Fibroblast of skin of left biceps (primary cell): ENCODE measurements at places on chromosomes 7 and 10.

GRCh38 chr10:86862786-86863483 lies 94.5 kb downstream of the MMRN2 start:
- DNase-seq = no peak

- no peak for DNase-seq
Measured at GRCh38 chr7:90188281-90188680, 23.3 kb upstream of the STEAP2 start.

DNA sequence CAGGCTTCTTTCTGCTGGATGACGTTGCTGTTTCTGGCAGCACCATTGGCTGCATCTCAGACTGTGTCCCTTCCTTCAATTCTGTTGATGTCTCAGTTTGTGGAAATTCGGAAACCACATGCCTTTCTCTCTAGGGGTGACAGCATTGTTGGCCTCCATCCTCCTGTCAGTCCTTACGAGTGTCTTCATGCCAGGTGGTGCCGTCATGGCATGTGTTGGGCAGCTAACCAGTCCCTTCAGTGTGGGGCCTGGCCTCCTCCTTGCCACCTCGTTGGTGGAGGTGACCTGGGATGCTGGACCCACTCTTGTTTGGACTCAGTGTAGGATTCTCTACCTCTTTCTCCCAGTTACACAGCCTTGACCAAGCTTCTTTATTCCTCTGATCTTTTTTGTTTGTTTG lies 111.6 kb upstream of the INSYN2A start:
- no peak for DNase-seq

- DNase-seq = no peak
Measured at GRCh38 chr7:47314728-47315607, 266.9 kb downstream of the TNS3 start.

DNA sequence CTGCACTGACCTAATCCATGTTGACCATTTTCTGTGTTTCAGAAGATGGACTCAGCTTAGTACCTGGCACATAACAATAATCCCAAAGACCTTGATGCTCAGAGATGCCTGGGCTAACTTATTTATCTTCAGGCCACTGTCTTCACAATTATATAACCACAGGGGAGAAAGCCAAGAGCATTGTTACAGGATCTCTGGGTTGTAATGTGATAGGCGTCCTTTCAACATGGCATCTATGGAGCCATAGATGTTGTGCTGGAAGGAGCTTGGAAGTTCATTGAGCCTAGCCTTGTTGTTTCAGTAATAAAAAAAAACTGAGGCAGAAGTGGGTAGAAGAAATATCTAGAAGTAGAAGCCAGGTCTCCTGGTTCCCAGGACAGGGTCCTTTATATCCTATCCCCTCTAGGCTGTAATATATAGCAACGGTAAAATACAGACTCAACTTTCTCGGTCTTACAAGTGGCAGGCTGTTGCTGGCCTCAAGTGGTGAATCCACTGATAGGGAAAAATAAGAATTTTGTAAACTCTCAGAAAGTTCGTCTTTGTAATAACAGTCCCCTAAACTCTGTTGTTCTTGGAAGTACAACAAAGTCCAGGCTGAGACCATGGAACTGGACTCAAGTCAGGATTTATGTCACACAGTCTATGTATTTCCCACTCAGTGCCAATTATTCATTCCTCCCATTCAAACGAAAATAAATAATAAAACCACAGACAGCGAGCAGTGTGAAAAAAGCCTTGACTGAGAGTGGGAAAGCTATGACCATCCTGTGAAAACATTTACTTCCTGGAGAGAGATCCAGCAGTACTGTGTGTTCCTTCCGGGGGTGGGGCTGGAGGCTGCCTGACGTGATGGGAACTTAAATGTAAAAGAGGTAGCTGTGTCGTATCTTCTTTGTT lies 277.6 kb downstream of the REEP3 start:
- DNase-seq = peak; percentile 81

GRCh38 chr10:28637346-28637745 lies 40.0 kb upstream of the BAMBI start:
- no peak for DNase-seq

GRCh38 chr10:58219875-58220274 lies 47.8 kb downstream of the IPMK start:
- DNase-seq = no peak

- DNase-seq = peak; percentile 90
Measured at GRCh38 chr7:42236976-42237810, at the start of gene GLI3. Gene GLI3, minus strand, starts transcription at chr7:42237209. Its CDS starts 13,956 bp downstream, at chr7:42223253.

DNA sequence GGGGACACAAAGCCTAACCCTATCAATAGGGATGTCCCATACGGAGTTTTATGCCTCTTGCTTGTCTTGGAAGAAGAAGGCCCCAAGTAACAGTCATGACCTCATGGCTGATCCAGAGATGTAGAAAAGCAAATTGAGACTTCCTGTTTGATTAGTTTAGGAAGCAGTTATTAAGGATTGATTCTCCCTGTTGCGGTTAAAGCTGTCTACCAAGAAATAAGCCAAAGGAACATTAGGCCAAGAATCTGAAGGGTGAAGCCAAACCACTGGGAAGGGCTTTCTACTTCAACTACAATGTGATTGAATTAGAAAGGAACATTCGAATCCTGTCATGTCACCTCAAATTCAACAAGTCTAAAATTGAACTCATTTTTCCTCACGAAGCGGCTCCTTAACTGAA lies 60.5 kb upstream of the AGBL3 start:
- no peak for DNase-seq

GRCh38 chr10:48684463-48684791 lies 246 bp upstream of the WDFY4 start:
- no peak for DNase-seq

GRCh38 chr10:63125459-63125858 lies 7.7 kb upstream of the NRBF2 start:
- DNase-seq = no peak

DNA sequence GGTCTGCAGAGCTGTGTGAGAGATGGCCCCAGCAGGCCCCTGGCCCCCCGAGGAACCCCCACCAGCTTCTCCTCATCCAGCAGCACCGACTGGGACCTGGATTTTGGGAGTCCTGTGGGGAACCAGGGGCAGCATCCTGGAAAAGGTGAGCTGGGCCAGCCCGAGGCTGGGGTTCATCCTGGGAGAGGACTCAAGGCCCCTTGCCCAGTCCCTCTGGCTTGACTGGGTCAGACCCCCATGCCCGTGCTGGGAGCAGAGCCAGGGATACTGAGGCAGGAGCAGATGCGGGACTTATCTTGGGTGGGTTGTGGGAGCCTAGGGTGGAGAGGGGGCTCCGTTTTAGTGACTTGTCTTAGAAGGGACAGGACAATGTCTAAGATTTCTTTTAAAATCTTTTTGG lies 47.5 kb downstream of the ZNF467 start:
- DNase-seq = no peak

DNA sequence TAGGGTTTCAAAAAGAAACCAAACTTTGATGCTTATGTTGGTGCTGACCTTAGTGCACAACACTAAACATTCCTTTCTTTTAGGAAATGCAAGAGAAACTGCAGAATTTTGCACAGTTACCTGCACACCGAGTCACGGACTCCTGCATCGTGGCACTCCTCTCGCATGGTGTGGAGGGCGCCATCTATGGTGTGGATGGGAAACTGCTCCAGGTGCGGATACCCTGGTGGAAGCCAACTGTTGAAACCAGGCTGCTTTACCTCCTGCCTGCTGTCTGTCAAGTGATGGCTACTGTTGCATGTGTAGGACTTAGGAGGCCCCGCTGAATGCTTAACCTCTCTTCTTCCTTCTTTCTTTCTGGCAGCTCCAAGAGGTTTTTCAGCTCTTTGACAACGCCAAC lies 11.7 kb downstream of the CASP2 start:
- no peak for DNase-seq

- DNase-seq = no peak
Measured at GRCh38 chr10:43595739-43596298, 10.4 kb upstream of the ZNF485 start.

DNA sequence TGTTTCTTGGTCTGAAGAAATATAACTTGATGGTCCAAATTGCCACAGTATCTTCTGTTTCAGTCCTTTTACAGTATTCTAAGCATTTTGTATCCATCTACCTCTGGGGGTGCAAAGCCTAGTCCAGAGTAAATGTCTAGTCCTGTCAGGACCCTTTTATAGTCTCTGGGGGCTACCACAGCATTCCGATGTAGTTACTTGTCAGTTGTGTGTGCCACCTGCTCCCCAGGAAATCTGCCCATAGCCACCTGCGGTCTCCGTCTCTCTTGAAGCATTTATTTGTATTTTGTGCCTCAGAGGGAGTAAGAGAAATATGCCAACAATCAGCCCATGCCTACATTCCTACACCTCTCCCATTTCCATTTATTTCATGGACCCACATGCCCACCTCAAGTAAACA lies 12.8 kb downstream of the AGBL3 start:
- DNase-seq = no peak

GRCh38 chr10:68194290-68194689 lies 37.6 kb downstream of the ATOH7 start:
- DNase-seq = no peak

GRCh38 chr10:104117839-104118323 lies 4.1 kb upstream of the SFR1 start:
- no peak for DNase-seq

DNA sequence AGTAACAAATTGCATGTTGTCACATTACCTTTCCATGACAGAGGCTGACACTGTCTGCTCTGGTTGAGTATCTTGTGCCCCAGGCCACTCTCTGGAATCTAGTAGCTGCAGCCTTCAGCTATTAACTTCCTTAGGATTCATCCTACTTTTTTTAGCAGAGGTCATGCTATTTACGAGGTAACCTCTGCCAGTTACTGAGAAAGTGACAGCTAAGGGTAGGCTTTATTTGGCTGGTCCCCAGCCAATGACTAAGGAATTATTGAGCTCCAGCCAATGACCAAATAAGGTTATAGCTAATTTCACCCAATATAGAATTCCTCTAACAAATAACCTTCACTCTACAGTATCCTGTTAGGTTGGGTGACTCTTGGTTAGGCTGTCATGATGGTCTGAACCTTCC lies 1361.7 kb downstream of the XPNPEP1 start:
- no peak for DNase-seq

DNA sequence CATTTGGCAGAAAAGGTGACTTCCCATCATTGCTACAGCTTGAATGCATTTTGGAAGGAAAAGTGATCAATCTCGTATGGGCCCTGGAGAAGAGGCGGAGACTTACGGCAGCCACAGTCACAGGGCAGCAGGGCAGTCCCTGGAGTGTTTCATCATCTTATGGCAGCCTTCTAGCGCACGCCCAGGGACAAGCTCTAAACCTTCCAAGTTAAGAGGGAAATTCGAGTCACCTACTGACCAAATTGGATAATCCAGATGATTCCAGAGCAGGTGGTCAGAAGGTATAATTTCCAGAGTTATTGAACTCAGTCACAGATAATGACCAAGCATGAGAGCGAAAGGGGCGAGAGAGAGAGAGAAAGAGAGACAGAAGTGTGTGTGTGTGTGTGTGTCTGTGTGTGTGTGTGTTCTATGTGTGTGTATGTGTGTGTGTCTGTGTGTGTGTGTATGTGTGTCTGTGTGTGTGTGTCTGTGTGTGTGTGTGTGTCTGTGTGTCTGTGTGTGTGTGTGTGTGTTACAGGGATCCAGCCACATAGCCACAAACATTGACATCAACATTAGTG lies 123.7 kb upstream of the ADAM12 start:
- no peak for DNase-seq

GRCh38 chr10:13916384-13916947 lies 329.7 kb downstream of the PRPF18 start:
- no peak for DNase-seq

- DNase-seq = no peak
Measured at GRCh38 chr7:55120501-55121198, 101.8 kb downstream of the EGFR start.

DNA sequence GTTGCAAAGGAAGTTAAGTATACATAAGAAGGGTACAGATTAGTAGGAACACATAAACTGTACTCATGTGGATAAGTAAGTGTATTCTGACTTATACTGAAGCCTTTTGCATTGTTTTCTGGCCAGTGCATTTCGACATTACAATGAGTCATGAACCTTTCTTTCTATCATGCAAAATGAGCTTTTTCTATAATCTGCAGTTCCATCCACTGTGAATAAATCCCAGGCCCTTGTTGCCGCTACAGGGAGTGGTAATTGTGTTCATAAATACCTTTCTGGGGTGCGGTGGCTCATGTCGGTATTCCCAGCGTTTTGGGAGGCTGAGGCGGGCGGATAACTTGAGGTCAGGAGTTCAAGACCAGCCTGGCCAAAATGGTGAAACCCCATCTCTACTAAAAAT lies 858.3 kb downstream of the GRM8 start:
- no peak for DNase-seq

DNA sequence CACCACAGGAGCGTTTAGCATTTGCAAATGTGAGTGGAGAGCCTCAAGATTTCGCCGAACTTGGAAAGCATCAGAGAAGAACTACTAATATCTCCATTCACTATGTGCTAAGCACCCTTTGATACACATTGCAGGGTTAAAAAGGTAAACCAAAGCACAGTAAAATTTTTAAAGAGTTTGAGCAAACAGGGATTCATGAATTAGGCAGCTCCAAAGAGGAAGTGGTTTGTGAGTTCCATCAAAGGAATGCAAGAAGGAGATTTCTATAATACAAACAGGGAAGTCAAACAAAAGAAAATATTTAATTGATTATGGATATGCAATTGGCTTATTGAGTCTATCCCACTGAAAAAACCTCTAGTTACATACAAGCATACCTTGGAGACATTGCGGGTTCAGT lies 81.1 kb upstream of the TMEM72 start:
- DNase-seq = peak; percentile 28

- no peak for DNase-seq
Measured at GRCh38 chr10:62087329-62087728, 181.3 kb downstream of the RTKN2 start.

- no peak for DNase-seq
Measured at GRCh38 chr10:111127081-111127848, 50.4 kb downstream of the ADRA2A start.

GRCh38 chr7:53151496-53151895 lies 116.1 kb downstream of the POM121L12 start:
- DNase-seq = no peak

- DNase-seq = no peak
Measured at GRCh38 chr10:64076322-64076940, 555.2 kb downstream of the REEP3 start.

DNA sequence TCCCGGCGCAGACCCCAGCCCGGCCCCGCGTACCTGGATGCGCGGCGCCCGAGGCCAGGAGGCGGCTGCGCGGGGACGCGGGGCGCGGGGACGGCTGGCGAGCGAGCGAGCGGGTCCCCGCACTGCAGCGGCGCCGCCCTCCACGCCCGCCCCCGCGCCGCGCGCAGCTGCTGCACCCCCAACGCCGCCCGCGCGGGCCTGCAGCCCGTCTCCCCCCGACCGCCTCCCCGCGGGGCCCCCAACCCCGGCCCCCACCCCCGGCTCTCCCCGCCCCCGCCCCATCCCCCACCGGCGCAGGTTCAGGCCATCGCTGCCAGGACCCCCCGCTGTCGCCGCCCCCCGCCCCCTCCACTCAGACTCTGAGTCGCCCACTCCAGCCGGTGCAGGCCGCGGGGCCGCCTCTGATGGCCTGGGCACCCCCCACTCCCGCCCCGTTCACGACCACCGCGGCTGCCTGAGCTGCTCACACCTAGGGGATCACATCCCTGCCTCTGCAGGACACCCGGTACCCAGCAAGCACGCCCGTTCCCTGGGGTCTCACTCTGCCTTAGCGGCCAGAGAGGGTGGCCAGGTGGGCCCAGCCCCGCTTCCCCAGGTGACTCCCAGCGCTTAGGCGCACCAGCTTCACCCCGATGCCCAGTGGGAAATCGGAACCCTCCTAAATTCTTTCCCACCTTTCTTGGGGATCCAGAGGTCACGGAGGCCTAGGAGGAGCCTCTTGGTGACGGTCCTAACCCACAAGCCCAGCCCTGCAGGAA lies 13.9 kb upstream of the DNAAF5 start:
- no peak for DNase-seq
